Body of pancreas (tissue), 4 donors: ENCODE measurements at places on chromosomes 4 and X.

DNA sequence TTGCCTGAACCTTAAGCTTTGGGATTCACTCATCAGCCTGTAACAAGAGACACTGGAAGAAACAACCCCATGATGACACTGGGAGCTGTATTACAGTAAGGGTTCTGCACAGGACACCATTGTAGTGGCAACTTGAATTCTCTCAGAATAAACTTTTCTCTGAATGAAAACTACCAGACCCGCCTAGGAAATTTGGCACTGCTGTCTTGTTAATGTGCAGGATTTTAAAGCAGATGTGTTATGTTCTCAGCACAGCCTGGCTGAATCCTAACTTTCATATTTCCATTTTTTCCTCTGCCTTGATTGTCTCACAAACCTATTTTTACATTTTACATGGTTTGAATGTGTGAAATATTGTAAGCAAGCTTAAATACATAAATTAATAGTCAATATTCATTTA, 253.6 kb downstream of the UNC5C start:
- DNase-seq, result no peak

- no peak for DNase-seq
Observed at GRCh38 chr4:8557151-8558076, 22.8 kb upstream of the GPR78 start.

GRCh38 chr4:119823891-119824290, 195.3 kb upstream of the PDE5A start:
- DNase-seq, result no peak

DNA sequence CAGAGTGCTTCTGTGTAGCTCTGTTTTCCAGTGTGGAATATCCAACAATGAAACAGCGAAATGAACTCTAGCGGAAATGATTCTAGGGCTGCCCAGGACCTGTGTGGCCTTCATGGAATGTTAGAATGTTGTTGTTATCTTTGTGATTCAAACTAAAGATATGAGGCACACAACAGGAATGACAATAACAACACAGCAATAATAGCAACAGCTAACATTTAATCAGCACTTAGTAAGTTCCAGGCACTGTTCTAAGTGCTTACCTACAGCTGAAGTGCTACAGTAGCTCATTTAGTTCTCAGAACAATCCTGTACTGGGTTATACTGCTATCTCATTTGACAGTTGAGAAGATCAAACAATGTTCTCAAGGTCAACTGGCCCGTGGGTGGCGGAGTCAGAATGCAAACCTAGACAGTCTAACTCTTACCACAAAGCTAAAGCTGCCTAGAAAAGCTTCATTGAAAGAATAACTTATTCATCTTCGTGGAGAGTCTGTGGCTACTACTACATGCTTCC, 63.7 kb downstream of the MAML3 start:
- DNase-seq, result no peak

GRCh38 chr4:40848940-40849339, 99.2 kb downstream of the NSUN7 start:
- DNase-seq, result no peak

GRCh38 chr4:66956426-66956825, 588.9 kb downstream of the CENPC start:
- no peak for DNase-seq

DNA sequence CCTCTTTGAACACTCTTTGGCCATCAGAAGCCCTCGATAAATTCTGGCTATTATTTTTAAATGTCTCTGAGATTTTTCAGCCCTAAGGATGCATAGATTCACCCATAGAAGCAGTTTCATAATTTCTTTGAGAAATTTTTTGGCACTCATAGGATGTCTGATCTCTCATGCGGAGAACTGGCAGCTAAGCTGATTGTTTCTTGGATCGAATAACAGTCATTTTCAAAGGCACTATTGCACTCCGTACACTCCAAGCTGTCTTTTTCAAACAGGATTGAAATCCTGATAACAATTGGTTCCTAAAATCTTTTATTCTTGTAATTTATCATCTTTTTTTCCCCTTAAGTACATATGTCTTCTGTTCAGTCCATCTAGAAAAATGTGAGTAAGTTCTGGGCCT, 411.9 kb downstream of the SPOCK3 start:
- DNase-seq, result no peak

DNA sequence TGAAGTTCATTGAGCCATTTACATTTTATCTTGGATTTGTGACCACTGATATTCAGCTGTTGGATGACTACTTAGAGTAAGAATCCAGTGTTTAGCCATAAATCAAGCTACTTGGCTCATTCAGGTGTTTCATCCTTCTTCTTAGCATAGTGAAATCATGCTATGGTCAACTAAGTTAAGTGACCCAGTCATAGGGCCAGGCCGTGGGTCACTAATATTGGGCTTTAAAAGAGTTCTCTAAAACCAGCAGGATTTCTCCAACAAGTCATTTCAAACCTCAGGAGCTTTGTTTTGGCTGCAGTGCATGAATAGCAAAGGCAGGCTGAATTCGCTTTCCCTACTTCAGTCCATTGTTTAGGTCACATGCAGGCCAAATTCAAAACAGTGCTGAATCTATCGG, 181.0 kb downstream of the MAML3 start:
- DNase-seq, result no peak

DNA sequence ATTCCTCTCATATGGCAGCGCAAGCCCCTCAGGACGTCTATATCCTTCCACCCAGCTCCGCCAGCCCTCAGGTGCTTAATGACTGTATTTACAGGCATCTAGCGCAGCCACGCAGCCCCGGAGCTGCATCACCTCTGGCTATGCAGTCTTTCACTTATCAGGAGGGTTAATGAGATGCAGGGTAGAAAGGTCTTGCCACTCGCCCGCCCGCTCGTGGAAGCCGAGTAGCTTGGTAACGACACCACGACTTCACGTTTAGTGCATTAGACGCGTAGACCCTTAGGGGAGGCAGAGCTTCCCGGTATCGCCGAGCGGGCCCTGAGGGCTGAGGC, 1.5 kb upstream of the SLC16A2 start:
- DNase-seq, result no peak

- DNase-seq, result no peak
Observed at GRCh38 chr4:122584519-122584918, 36.3 kb downstream of the IL21 start.
